ENCODE measurements at places on chromosomes 16 and 17.
A peak's percentile ranks its signal among the peaks of the same experiment; 100 is the strongest.

DNA sequence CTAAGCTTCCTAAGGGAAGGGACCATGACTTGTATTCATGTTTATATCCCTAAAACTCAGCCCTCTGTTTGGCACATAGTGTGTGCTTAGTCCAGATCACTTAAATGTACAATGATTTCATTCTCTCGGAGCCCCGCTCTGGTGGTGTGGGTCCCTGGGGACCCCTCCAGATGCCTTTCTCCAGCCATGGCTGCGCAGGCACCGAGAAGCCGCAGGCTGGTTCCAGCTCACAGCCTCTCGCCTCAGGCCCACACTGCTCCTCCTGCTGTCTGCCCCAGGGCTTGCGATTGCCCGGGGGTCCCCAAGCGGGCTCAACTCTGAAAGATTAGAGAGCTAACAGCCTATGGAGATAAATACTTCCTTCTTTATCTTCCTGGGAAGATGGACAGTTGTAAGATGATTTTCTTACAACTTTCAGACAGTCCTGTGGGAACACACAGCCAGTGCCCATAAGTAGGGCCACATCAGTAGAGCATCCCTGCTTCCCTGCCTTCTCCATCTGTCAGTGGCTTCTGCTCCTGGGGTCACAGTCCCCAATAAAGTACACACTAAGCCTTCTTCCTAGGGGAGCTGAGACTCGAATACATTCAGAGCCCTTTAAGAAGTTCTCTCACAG is 66.2 kb downstream of the CENPV start:
- no peak for DNase-seq

GRCh38 chr16:50207652-50208051 is 54.5 kb downstream of the TENT4B start:
- no peak for DNase-seq

- no peak for DNase-seq
These were observed 44.6 kb upstream of the GSE1 start for GRCh38 chr16:85568519-85568918.

GRCh38 chr17:48471817-48472410 is 41.9 kb upstream of the SKAP1 start:
- DNase-seq, result peak; percentile 70
